Temporal lobe (tissue), 4 donors: ENCODE measurements at places on chromosomes 6 and 20. TPM values are rescaled to one million over a fixed set of nuclear protein-coding genes. Genes with fewer than 3 reads are reported as not detected.

The SIGLEC1 gene
- 0.25 TPM for total RNA-seq

The TSPO2 gene
- total RNA-seq, result not detected

The C4A gene
- total RNA-seq, result 14.5 TPM

The ALDH8A1 gene
- total RNA-seq, result 0.74 TPM
